ENCODE measurements at places on chromosomes 2 and 18. TPM values are rescaled to one million over a fixed set of nuclear protein-coding genes. Genes with fewer than 3 reads are reported as not detected.

DNA sequence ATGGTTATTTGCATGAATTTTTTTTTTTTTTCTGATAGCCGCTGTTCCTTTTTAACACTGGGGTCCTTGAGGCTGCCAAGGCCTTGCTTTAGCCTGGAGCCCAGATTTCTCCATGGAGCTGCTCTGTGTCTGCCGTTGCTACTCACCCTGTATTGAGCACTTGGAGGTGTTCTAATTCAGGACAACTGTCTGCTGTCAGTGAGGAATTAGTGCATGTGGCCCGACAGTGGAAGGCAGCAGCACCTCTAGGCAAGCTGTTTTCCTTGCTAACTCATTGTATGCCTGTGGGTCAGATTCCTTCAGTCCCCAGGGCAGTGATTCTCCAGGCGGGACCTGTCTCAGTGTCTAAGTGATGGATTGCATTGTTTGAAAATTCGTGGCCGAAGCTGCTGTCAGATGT is 147.7 kb upstream of the DPP10 start:
- DNase-seq: no peak

GRCh38 chr2:176415937-176416499 is 146.8 kb downstream of the MTX2 start:
- no peak for DNase-seq

GKN1 gene
- polyA plus RNA-seq: not detected

DNA sequence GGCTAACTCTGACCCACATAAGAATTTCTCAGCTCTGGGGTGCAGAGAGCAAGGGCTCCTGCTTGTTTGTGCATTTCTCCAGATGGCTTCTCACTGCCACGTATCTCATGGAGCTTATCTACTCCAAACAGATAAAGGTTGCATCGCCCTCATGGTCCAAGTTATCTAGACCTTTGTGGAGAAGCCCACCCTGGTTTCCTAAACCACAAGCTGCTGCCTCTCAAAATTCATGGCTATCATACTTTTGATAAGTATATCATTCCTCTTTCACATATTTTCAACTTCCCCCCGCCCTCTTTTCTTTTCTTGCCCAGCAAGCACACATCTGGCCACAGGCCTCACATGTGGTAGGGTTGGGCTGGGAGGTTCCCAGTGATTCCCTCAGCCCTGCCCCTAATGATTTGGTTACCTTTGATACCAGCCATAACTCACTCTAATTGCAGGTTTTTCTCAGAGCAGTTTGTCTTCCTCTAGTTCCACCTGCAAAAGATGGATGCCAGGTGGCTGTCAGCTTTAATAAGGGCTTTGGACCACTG is 146.0 kb downstream of the RHBDD1 start:
- DNase-seq: no peak

ZC3H15 gene
- polyA plus RNA-seq: 36.8 TPM

FEV gene
- polyA plus RNA-seq: not detected

DNA sequence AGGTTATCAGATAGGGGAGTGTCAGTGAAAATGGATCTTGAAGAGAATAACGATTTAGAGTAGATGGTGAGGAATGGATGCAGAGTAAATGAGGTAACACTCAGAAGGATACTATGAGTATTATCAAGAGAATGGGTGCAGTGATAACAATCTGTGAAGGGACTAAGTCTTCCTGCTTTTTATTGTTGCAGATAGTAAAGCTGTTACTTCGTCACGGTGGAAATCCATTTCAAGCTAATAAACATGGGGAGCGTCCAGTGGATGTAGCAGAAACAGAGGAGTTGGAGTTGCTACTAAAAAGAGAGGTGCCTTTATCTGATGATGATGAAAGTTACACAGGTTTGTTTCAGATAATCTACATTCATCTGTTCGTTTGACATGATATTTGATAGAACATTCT is 85.1 kb downstream of the ANKRD12 start:
- DNase-seq: no peak

DNA sequence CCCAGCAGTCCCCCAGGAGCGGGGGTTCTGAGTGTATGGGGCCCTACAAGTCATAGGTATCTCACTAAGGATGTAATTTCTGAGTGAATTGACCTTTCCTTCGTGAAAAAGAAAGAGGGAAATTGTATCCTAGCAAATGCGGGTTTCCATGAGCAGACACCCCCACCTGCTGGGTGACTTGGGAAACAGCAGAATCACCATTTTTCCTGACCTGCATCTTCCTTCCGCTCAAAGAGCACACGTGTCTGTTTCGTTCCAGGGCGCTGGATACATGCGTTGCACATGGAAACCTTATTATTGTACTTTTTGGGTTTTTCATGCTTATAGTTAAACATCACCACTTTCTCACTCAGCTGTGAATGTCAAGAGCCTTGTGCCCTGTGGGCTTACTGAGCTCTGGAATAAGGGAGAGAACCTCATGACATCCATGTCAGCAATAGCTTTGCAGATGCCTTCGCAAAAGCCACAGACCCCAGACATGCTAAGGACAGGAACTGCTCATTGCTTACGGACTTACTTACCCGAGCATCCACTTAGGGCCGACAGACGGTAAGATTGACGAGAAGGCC is 132.8 kb downstream of the TPO start:
- peak; percentile 57 for DNase-seq

DNA sequence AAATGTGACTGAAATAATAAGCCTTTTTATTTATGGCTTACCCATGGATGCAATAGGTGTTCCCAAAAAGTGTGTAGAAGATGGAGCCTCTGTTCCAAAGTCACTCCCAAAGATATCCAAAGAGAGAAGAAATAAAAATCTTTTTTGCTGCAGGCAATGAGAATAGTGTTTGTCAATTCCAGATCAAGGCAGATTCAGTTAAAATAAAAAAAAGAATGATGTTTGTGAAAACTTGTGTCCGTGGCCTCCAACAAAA is 43.9 kb downstream of the COMMD1 start:
- DNase-seq: no peak

- DNase-seq: no peak
These were observed 14.7 kb downstream of the CFLAR start for GRCh38 chr2:201130524-201131186.

DNA sequence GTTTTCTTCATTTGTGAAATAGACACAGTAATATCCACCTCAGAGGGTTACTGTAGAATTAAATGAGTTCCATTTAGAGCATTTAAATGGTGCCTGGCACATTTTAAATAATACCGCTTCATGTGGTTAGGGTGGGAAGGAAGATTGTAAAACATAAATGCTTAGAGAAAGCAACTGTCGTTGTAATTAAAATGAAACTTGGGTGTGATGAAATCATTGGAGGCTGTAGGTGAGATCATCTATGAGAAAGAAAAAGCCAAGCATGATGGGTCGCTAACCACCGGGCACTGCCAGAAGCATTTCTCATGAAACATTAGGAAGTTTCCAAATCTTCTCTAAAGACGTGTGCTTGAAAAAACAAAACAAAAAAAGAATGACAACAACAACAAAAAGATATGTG is 8.2 kb upstream of the SLC39A10 start:
- no peak for DNase-seq

GRCh38 chr2:27085673-27086089 is 891 bp upstream of the KHK start:
- DNase-seq: peak; percentile 88

DNAH6 gene
- polyA plus RNA-seq: 18.4 TPM

DSEL gene
- polyA plus RNA-seq: 2.7 TPM

DNA sequence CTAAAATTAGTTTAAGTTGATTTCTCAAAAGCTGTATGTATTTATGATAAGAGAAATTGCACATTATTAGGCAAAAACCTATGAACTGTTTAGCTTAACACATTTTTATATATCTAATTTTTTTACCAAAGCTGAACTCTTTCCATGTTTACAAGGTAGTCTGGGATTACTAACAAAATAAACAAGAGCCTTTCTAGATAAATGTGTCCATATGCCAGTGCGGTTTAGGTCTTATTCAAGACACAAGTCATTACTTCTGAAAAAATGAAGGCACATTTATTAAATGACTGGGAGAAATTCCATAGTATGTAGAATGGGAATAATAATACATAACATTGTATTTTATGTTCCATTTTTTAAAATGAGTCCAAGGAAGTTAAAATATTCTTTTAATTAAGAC is 82.0 kb downstream of the DPP4 start:
- no peak for DNase-seq

C2orf66 gene
- polyA plus RNA-seq: 0.87 TPM

CLHC1 gene
- polyA plus RNA-seq: 21.2 TPM

DNA sequence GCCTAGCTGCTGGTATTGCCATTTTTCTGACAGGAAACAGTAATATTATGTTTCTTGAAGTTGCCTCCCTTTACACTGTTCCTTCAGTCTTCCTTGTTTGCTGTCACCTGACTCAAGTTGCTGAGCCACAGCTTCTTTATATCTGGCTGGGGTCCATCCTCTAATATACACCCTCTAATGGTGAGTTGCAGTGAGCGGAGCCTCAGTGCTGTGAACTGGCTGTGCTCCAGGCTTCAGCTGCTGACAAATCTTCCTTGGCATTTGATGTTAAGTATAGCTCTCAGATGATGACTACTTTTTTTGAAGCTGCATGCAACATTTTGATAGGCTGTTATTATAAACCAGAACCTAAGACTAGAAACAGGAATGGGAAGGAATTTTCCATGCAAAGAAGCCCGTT is 366.7 kb downstream of the NUP35 start:
- peak; percentile 17 for DNase-seq

- DNase-seq: no peak
These were observed 231.5 kb downstream of the NYAP2 start for GRCh38 chr2:225630824-225631533.

TMEM17 gene
- 7.8 TPM for polyA plus RNA-seq

DNA sequence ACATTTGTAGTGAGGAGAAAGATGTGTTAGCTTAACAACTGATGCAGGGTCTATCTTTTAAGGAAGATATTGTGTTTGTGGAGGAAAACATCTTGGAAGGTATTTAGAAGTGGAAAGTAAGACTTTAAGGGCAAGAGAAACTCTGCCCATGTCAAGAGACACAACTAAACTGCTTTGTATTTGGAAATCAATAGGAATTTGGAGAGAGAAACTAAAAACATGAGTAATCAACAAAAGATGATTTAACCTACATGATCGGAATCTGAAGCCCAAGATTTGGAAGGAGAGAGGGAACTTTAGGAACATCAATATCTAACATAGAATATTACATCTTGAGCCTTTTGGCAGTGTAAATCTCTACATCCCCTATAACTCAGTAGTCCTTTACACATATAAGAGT is 184.2 kb upstream of the COL3A1 start:
- DNase-seq: no peak

NPPC gene
- polyA plus RNA-seq: 0.78 TPM

- no peak for DNase-seq
These were observed 26.7 kb downstream of the TANC1 start for GRCh38 chr2:158994920-158995676.

OST4 gene
- 297 TPM for polyA plus RNA-seq

LYPD6B gene
- 53.0 TPM for polyA plus RNA-seq

DNA sequence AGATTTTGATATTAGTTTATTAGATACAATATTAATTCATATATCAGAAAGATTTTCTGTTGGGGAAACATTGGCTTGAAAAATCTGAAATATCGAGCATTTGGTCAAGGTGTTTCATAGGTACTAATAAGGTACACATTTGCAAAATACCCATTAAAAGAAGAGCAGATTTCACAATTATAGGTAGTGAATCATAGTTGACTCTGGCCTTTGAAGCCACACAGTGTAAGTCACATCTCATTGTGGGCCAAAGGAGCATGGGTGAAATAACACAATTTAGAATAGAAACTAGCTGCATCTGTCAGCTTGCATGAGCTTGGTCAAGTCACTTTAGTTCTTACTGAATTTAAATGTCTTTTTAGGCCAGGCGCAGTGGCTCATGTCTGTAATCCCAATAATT is 4.9 kb downstream of the KDM3A start:
- no peak for DNase-seq

EFHD1 gene
- polyA plus RNA-seq: 51.5 TPM

CRYGD gene
- 2.5 TPM for polyA plus RNA-seq

All from testis (tissue), 5 donors.